WTC11 (cell line): ENCODE measurements at places on chromosomes 12 and 14. TPM values are rescaled to one million over a fixed set of nuclear protein-coding genes. Genes with fewer than 3 reads are reported as not detected.
A peak's percentile ranks its signal among the peaks of the same experiment; 100 is the strongest.

Gene HOXC13
- total RNA-seq: 0.09 TPM in 1 of 3 replicates, not detected in the others

- DNase-seq: no peak
Measured at GRCh38 chr14:89700801-89701200, 253.7 kb downstream of the EFCAB11 start.

DNA sequence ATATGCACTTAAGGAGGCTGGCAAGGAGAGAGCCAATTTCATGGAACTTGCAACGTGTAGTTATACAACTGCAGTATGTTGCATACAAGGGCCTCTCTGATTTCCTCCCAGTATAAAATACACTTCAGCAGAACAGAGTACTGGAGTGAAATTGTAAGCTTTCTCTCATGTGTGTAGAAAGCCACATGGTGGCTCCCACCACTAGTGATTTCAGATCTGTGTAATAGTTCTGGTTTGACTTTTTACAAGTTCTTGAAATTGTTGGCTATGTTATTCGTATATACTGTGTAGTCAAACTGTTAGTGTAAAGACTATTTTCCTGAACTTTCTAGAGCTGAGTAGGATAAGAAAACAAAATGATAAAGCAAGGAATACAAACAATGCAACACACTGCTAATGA lies 16.4 kb upstream of the LMO3 start:
- no peak for DNase-seq

DNA sequence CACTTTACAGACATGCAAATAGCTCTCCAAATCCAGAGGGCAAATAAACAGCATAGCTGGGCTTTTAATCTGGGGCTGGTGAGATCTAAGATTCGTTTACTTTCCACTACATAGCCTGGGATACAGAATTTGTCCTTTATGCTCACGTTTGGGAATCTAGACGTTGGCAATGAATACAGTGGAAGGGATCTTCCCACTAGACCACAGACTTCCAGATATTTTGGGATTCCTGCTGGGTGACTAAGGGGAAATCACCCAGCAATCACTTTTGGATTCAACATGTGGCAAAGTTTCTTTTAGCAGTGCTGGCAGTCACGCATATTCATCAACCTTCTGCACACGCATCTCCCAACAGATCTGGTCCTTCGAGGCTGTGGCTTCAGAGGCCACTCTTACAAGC lies 23.5 kb downstream of the APPL2 start:
- DNase-seq: no peak

DNA sequence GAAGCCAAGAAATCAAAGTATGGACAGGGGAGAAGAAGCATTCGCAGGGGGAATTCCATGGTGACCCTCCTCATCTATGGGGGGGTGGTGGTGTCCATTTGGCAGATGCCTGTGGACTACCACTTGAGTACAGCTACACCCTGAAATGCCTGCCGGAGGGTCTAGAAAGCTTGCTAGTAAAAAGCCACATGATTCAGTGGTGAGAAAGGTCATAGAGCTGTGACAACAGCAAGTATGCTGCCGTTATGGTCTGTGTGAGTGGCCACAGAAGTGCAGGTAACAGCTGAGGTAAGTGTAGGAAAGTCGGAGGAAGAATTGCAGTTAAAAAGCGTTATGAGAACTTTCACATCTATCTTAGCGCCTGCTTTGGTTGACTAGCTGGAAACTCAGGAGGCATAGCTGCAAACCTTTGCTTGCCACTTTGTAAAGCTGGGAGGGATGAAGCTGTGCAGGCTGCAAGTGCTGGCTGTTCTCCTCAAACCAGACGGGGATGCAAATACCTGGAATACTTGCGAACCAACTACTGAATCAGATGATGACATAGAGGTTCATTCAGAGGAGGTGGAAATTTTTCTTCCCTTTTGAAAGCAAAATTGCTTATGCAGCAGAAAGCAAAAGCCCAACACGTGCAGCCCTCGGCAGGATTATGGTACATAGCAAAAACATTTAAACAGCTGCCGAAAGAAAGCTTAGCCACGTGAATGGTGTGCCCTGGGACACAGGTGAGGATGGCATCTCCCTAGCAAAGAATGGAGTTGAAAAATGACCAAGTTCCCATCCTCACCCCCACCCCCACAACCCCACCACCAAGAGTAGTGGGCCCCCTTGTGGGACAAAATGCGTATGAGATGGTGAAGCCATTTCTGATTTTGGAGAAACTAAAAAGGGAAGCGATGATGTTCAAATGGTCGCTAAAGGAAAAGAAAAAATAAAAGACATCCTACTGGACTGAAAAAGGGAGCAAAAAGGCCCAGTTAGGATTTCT lies 287.0 kb downstream of the RERGL start:
- DNase-seq: peak; percentile 17
